Caudate nucleus (tissue), 63 donors: ENCODE measurements at places on chromosomes 4 and X.

DNA sequence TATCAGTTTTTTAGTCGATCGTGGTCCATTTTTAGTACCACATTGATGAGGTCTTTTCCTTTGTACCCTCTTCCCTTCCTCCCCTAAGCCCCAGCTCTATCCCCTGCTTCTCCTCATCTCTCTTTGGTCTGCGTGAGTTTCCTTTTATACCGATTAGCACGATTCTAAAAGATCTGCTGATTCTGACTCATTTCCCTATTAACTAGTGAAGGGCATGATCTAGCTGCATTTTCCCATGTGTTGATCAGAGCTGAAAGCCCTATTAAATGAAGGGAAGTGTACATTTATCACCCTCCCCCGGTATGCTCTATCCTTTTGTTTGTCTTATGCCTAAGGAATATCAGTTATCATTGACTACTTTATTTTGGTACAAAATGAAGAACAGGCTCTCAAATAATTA lies 181.7 kb upstream of the NPY2R start:
- DNase-seq: no peak

DNA sequence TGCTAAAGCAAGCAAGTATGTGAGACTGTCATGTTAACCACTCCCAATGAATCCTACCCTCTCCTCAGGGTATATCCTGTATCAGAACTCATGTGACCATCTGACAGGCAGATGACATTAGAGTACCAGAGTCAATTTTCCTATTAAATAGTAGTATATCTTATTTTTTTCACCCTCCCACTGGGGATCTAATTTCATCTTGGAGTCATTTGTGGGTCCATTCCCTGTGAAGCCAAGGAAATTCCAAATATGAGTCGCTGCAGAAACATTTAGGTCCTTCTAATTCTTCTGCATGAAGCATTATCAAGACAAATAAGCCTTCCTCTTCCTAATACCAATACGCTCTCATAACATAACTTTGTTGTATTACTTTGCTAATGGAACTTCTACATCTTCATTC lies 52.2 kb upstream of the BLTP1 start:
- DNase-seq: no peak

GRCh38 chr4:34202154-34202553 lies 2042.2 kb downstream of the ARAP2 start:
- no peak for DNase-seq

DNA sequence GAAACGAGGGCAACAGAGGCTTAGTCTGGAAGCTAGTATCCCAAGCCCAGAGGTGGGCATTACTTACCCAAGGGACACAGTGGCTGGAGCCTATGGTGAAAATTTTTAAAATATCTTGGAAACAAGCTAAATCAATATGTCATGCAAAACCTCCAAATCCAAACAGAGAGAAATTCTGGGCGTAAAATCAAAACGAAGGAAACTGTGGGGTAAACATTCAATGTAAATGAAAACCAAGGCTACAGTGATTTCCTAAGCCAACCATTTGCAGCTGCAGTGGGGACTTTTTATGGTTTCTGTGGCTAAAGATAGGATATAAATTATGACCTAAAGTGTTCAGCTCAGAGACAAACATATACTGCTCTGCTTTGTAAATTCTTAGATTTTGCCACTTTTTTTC lies 507.7 kb upstream of the DIAPH2 start:
- DNase-seq: no peak

GRCh38 chrX:2342281-2342688 lies 158.5 kb downstream of the DHRSX start:
- DNase-seq: no peak

- DNase-seq: no peak
Observed at GRCh38 chr4:111068883-111069282, 446.0 kb upstream of the PITX2 start.
